ENCODE measurements at places on chromosomes 6 and 20.

DNA sequence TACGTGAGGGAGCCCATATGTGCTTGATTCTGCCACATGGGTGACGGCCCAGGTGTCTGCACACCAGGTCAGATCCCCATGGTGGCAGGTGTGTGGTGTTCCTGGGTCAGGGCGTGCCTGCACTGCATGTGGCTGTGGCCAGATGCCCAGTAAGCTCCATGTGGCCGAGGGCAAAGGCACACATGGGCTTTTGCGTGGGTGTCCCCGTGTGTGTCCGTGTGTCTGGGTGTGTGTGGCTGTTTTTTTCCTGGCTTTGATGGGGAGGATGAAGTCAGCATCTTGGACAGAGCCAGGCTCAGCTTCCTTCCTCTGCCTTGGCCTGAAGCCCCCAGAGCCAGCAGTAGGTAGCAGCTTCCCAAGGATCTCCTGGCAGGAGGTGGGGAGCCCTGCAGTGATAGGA is 1.5 kb upstream of the TNXB start:
- DNase-seq, result no peak

DNA sequence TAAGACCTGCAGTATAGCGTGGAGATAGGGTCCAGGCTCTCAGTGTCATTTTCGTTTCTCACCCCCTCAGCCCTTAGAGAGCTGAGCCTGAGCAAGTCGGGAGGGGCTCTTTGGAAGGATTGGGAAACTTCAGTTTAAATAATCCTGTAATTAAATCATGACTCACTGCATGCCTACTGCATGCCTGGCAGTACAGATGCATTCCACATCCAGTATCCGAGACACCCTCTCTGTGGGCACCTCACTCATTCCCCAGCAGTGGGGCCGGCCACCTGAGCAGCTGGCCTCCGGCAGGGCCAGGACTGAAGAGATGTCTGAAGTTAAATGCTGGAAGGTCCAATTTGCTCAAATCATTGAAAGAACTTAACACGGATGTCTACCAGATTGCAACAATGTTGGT is 316.6 kb downstream of the THBS2 start:
- no peak for DNase-seq

- no peak for DNase-seq
Observed at GRCh38 chr6:19535351-19535750, 301.8 kb upstream of the ID4 start.

GRCh38 chr6:114955363-114955762 is 612.5 kb upstream of the HS3ST5 start:
- DNase-seq, result no peak

- DNase-seq, result no peak
Observed at GRCh38 chr20:24518515-24518914, 49.1 kb downstream of the SYNDIG1 start.

DNA sequence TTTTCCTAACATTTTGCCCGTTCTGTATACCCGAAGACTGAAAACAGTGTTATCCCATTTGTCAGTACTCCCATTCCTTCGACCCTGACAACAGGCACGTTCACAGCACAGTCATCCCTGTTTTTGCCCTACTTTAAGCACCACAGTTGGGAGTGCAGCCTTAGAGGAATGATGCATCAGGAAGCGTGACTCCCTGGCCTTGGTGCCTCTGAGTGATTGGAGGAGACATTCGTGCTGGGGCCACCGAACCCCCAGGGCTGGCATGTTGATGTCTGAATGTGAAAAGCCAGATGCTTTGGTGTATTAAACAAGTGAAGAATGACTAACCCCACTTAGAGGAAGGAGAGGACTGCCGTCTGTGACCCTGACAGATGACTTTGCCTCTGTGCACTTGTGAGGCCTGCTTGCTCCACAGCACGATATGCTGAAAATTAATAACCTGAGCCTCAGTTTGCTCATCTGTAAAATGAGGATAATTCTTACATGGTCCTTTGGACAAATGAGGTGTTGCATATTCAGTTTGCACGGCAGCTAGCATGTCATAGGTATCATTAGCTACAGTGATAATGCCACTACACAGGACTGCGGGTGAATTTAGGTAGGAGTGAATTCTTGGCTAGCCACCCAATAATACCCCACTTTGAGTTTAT is 36.0 kb downstream of the STK35 start:
- DNase-seq, result no peak
